Gastrocnemius medialis (tissue), 4 donors: ENCODE measurements at places on chromosomes 11 and 22. TPM values are rescaled to one million over a fixed set of nuclear protein-coding genes. Genes with fewer than 3 reads are reported as not detected.

DNA sequence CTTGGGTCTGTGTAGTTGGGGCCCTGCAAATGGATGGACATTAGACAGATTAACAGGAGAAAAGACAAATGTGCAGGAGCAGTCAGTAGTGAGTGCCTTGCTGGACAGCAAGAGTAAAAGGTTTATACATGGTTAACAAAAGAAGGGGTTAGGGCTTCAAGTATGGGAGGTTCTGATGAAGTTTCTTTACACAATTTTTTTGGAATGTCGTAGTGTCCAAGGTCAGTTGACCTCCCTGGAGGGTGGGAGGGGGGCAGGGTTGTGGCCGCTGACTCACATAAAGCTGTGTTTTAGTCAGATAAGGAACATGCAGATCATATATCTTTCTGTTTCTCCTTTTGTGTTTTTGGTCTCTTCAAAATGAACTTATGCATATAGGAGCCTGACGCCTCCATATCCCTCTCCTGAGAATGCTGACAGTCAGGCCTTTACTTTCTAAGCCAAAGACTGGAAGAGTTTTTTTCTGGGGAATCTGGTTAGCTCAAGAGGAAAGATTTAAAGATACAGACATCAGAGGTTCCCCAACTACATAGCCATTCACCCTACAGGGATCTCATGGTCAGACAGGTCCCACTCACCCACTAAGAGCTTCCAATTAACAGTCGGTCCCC is 134.3 kb downstream of the NECTIN1 start:
- no peaks in the 10 kb centered on the region for H3K27me3 ChIP-seq
- H3K36me3 ChIP-seq, result no peaks in the 10 kb centered on the region
- H3K4me3 ChIP-seq, result no peak overlapping the region
- no peak overlapping the region for H3K27ac ChIP-seq

Gene GLYAT
- 0.23 TPM for total RNA-seq

- H3K27ac ChIP-seq, result no peak overlapping the region
- no peaks in the 10 kb centered on the region for H3K27me3 ChIP-seq
- DNase-seq, result no peak
- H3K4me3 ChIP-seq, result no peak overlapping the region
- H3K4me1 ChIP-seq, result no peaks in the 10 kb centered on the region
- no peaks in the 10 kb centered on the region for H3K36me3 ChIP-seq
Observed at GRCh38 chr11:45319077-45319476, 32.9 kb upstream of the SYT13 start.

DNA sequence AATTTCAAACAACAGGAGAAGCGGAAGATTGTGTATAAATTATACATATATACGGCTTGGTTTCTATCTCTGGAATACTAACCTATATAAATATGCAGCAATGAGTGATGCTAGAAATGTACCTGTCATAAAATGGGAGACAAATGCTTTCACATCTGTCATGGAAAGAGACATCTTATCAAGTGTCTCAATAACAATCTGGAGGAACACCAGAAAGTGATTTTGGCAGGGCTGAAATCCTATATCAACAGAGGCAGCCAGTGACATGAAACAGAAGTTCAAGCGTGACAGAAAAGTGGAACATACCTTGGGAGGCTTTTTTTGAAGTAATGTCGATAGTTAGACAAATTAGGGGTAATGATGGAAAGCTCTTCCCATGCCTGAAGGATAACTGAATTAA is 834.6 kb downstream of the JRKL start:
- no peaks in the 10 kb centered on the region for H3K27me3 ChIP-seq
- H3K4me3 ChIP-seq, result no peak overlapping the region
- no peaks in the 10 kb centered on the region for H3K36me3 ChIP-seq

GRCh38 chr11:35187996-35188395 is 49.0 kb downstream of the CD44 start:
- H3K36me3 ChIP-seq, result no peaks in the 10 kb centered on the region
- peaks cover 7% of the 10 kb centered on the region for H3K4me1 ChIP-seq
- H3K4me3 ChIP-seq, result no peak overlapping the region
- no peak for DNase-seq

Gene OR5AK2
- total RNA-seq, result not detected

- DNase-seq, result no peak
- peak overlapping the region; percentile 40 for H3K4me3 ChIP-seq
- no peaks in the 10 kb centered on the region for H3K4me1 ChIP-seq
- H3K36me3 ChIP-seq, result no peaks in the 10 kb centered on the region
- H3K27me3 ChIP-seq, result peaks cover 11% of the 10 kb centered on the region
- no peak overlapping the region for H3K27ac ChIP-seq
Observed at GRCh38 chr11:61752925-61753521, 587 bp downstream of the MYRF start.

GRCh38 chr11:17368551-17368950 is 17.0 kb downstream of the NCR3LG1 start:
- H3K27me3 ChIP-seq, result no peaks in the 10 kb centered on the region
- H3K36me3 ChIP-seq, result peaks cover 40% of the 10 kb centered on the region
- H3K4me3 ChIP-seq, result no peak overlapping the region
- H3K27ac ChIP-seq, result no peak overlapping the region

DNA sequence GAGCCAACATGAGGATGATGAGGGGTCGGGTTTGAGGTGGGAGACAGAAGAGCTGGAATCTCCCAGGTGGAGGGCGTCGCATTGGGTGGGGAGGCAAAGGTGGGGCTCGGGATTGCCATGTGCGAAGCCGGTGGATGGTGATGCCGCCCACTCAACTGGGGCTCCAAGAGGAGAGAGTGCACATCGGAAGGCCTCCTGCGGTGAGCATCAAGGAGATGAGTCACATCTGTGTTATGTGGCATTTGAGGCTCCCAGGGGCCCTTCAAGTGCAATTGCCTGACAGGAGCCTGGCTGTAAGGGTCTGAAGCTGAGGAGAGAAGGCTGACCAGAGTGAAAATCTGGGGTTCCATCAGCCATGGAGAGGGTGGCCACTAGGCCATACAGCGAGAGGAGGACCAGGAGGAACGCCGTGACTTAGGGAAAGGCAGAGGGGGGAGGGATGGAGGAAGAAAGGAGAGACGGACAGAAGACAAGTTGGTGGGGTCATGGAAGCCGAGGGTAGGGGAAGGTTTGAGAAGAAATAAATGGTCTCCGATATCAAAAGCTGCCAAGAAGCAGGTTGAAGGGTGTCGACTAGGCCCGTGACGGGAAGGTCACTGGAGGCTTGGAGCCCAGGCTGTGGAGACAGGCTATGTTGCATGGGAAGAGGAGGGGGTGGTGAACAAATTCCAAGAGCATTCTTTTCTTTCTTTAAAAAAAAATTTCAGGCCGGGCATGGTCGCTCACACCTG is 21.3 kb downstream of the RASD2 start:
- peaks cover 3% of the 10 kb centered on the region for H3K4me1 ChIP-seq
- no peak overlapping the region for H3K27ac ChIP-seq
- no peak for DNase-seq
- H3K27me3 ChIP-seq, result no peaks in the 10 kb centered on the region

DNA sequence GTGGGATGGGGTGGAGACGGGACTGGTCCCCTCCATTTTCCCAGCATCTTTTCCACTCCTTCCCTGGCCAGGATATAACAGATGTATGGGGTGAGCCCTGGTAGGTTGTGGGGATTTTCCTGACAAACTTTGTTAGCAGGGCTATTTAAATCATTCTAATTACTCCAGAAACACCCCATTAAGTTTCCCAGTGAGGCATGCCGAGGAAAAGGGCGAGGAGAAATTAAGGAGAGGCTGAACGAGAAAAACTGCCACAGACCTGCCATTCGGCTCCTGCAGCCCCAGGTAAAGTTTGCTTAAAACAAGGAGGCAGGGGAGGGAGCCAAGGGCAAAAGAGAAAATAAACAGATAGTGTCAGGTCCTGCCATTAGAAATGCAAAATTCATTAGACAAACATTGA is 428.2 kb downstream of the BUD13 start:
- no peak for DNase-seq
- no peak overlapping the region for H3K27ac ChIP-seq

Gene THOC5
- 50.1 TPM for total RNA-seq
